Stimulated activated CD4-positive, alpha-beta T cell treated with anti-CD3 and anti-CD28 coated beads, Interleukin-1b, Interleukin-23, amount 100 ng/mL, for 24 hours (primary cell): ENCODE measurements at places on chromosomes 12 and 14.
A peak's percentile ranks its signal among the peaks of the same experiment; 100 is the strongest.

- no peak for DNase-seq
These were observed 4.6 kb downstream of the TMEM120B start for GRCh38 chr12:121717041-121717699.

DNA sequence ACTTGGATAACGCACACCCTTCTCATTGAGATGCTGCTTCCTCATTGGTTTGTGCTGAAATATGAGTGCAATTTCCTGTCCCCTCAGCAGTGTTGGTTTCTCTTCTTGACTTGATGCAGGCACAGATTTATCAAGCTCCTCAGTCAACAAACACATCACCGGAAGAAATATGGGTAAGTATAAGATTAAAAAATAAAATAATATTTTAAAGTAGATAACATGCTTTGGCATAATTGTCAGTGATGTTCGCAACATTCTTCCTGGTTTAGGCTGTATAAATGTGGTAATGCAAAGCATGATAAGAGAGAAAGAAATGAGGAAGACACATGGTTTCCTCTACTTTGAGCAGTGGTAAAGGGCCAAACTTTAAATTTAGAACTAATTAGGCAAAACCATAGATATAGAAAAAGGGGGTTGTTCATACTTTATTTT lies at the start of gene GPR65:
TSS of gene GPR65 (plus strand) at position 86 of the 432 bp plus-strand sequence. CDS start 5,713 bp downstream, outside the sequence.
- no peak for DNase-seq

GRCh38 chr12:106331599-106331998 lies 25.9 kb upstream of the POLR3B start:
- DNase-seq, result no peak

- no peak for DNase-seq
These were observed 17.8 kb downstream of the ELK3 start for GRCh38 chr12:96211988-96212387.

GRCh38 chr12:88855301-88855700 lies 275.0 kb upstream of the KITLG start:
- DNase-seq, result no peak

DNA sequence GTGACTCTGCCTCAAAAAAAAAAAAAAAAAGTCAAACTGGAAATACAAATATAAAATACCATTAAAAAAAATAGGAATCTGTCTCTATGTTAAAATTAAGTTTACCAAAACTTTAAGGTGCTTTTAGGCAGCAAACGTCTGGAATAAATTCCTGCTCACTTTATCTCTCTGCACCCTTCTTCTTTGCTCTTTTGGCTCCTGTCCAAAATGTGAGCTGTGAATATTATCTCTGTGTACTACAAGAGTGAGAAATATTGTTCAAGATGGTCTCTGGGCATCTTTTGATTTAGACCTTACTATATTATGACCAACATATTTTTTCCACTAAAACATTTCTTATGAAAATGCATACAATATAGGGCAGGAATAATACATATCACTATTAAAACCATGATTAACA lies 63.7 kb downstream of the PUS7L start:
- DNase-seq, result no peak

DNA sequence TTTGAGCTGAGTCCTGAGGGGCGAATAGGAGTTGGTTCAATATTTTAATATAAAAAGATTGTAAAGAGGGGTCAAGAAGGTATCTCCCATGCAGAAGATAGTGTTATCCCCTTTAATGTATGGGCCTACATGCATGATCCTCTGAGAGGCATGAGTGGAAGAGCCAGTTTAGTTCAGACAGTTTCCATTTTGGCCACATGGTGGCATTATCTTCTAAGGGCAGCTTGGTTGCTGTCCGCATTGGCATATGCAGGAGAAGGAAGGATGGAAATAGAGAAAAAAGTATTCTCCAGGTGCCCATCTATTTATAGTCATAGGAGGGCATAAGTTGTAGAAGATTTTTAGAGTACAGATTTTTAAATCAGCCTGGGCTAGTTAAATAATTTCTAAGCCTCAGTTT lies 5.4 kb downstream of the SAMD4A start:
- DNase-seq, result no peak

DNA sequence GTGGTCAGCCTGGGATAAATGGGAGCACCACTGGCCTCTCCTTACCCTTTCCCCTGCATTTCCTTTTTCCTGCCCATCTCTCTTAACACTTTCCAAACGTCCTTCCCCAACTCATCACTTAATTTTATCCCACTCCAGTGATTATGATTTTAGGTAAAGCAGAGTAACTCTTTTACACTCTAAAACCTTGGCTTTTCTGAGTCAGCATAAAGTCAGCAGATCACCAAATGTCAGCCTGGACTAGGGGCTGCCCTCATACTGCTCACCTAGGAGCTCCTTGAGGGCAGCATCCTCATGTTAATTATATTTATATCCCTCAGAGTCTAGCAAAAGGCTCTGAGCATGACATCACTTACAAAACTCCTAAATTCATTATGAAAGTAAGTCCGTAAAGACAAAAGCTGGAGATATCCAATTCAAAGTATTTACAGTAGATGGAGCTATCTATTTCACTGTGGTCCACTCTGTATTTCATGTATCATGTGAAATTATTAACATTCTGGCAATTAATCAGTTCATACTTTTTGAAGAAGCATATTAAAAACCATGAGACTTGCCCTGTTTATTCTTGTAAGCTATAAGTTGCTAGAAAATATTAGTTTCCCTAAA lies 17.0 kb upstream of the DICER1 start:
- no peak for DNase-seq

- DNase-seq, result peak; percentile 15
These were observed 8.8 kb upstream of the CHGA start for GRCh38 chr14:92914087-92914656.

- DNase-seq, result no peak
These were observed 4.6 kb downstream of the TCP11L2 start for GRCh38 chr12:106307181-106307580.

DNA sequence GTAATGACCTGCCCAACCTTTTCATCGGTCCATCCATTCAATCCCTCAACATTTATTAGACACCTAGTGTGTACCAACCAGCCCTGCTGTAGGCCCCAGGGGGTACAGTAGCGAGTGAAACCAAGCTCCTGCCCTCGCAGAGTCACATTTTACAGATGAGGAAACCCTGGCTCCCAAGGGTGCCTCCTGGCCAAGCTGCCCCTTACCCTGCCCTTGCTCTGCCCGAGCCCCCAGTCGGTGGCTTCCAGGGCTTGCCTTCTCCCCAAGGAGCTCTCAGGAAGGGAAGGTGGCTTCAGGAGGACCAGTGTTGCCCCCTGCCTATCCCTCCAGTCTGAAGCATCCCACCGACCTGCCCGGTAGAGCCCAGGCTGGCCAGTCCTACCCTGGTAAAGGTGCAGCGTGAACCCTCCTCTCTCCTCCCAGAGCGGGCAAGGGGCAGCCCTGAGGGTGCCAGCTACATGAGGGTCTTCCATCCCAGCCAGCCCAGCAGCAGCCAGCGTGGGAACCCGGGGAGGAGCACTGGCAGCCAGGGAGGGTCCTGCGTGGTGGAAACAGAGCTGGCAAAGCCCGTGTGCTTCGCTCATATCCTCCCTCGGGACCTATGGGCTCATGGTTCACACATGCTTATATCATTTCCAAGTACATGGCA lies 670 bp upstream of the BEGAIN start:
- no peak for DNase-seq

DNA sequence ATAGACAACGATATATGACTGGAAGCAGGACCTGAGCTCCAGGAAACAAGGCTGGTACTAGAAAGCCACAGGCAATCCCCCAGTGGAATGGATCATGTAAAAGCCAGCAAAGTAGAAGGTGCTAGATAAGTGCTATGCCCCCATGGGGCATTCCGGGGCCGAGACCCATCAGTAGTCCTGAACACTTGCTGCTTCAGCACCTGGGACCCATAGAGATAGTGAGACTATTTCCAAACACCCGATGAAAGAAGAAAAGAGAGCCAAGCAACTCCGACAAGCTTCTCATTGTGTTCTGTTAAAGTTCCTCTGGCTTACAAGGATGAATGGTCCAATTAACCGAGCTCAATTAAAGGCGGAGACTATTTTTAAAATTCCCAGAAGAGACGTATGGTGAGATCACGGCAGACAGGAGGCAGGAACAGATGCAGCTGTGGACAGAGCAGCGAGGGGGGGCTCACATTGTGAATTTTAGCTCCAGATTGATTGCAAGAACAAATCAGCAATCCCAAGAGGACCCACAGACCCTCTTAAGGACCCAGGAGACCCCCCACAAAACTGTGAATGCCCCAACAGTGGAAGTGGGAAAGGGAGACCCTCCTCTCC lies 142.5 kb upstream of the OVCH1 start:
- no peak for DNase-seq

DNA sequence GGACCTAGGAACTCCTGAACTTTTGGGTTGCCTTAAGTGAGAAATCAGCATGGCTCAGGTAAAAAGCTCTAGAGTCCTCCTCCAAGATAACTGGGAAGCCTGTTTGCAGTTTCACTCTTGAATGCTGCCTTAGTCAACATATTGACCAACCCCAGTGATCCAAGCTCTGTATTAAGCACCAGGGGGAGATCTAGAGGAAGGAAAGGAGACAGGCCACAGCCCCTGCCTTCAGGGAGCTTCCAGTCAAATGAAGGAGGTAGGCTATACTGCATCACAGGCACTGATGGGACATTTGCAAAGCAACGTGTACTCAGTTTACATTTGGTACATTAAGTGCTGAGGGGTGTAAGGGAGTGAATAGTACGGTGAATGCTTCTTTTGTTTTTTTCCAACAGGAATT lies 1.2 kb upstream of the CSAD start:
- DNase-seq, result no peak

DNA sequence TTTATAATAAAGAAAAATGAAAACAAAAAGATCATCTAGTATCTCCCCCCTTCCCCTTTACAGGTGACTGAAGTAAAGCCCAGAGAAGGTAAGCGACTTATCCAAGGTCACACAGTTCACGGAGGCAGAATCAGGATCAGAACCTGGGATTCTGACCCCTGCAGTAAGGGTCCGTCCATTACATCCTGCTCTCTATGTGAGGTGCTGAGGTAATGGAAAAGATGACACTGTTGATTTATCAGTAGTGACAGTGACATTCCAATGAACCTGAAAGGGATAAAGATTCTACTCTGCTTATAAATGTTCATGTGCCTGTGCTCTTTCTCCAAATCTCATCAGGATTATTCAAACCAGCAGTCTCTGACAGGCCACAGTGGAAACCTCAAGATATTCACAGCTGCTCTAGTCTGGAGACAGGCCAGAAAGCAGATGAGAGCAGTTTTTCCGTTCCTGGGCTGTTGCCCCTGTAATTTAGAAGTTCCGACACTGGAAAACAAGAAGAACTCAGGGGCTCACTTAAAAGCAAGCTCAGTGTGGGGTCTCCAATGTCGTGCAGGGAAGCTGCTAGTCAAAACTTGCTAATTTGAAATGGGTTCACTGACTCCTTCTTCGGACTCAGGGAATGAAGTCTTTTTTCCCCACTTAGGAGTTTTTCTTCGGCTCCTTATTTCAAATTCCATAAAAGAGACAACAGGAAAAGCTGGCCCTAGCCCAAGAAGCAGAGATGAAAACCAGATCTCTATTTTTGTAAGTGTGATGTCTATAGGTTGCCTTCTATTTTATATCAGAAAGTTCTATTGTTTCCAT lies 131.8 kb upstream of the EEA1 start:
- no peak for DNase-seq

- DNase-seq, result no peak
These were observed 41.4 kb upstream of the ATXN2 start for GRCh38 chr12:111640506-111640905.

DNA sequence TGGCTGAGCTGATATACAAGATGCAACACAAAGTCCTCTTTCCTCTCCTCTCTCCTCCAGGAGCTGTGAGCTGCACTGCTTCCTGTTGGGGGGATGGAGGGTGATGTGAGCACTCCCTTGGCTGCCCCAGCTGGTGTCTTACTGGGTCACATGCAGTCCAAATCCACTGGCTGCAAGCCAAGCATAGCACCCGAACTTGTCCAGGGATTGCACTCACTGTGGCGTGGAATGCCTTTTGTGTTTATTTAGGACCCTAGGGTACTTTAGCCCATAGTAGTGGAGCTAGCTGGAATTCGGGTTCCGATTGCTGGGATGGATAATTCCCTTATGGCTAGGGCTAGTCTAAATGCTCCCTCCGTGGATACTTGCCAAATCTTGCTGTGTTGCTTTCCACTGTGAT lies 424.9 kb upstream of the SYT1 start:
- no peak for DNase-seq

DNA sequence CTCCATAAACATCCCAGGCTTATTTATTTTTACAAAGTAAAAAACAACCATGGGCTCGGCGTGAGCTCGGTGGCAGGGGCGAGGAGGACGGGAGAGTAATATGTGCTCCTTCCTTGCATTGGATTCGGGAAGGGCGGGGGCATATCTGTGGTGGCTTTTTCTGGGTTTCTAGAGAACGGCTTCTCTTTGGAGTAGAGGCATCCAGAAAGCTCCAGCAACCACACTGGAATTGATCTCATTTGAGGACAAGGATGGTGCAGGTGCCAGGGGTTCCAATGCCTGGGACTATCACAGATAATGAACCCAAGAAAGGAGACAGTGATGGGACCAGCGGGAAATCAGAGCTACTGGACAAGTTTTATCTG lies 18.9 kb downstream of the ADGRD1 start:
- no peak for DNase-seq

GRCh38 chr12:83140135-83140534 lies 453.4 kb downstream of the TMTC2 start:
- DNase-seq, result no peak

DNA sequence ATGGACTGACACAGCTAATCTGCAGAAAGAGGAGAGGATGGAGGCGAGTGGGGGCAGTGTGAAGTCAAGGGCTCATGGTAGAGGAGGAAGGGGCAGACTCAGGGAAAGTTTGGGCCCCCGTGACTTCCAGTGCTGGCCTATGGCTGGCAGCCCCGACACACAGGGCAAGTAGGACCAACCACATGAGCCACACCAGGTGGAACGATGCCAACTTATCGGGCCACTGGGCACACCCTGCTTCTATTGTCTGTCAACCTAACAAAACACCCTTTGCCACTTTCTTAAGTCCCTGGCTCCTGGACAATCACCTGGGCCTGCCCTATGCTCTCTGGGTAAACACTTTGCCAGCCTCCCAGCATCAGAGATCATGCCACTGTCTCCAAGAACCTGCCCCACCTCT lies 65.2 kb upstream of the PSMC1 start:
- no peak for DNase-seq

DNA sequence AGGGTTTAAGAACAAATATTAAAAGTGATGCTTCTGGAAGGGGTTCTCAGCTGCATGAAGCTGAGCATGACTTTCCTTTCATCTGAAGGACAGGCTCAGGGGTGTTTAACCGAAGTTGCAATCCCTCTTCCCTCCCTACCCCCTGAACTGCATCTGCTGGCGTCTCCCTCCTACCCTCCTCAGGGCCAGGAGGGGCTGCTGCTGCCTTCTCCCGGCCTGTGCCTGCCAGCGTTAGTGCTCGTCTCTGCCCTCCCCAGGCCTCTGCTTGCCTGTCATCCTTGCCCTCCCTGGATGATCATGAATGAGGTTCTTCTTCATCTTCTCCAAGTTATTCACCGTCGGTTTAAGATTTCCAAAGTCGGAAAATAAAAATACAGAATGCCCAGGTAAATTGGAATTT lies 12.2 kb downstream of the SMOC1 start:
- no peak for DNase-seq

GRCh38 chr14:39005044-39005880 lies 97.8 kb downstream of the SEC23A start:
- DNase-seq, result no peak

- no peak for DNase-seq
These were observed 64.4 kb downstream of the RGS6 start for GRCh38 chr14:71996610-71997009.
